CD4-positive, alpha-beta T cell treated with Interleukin-17A for 1 hour (primary cell): ENCODE measurements at places on chromosomes 1 and 21.
A peak's percentile ranks its signal among the peaks of the same experiment; 100 is the strongest.

GRCh38 chr1:94142583-94142982 is 21.6 kb upstream of the ABCA4 start:
- DNase-seq: no peak

DNA sequence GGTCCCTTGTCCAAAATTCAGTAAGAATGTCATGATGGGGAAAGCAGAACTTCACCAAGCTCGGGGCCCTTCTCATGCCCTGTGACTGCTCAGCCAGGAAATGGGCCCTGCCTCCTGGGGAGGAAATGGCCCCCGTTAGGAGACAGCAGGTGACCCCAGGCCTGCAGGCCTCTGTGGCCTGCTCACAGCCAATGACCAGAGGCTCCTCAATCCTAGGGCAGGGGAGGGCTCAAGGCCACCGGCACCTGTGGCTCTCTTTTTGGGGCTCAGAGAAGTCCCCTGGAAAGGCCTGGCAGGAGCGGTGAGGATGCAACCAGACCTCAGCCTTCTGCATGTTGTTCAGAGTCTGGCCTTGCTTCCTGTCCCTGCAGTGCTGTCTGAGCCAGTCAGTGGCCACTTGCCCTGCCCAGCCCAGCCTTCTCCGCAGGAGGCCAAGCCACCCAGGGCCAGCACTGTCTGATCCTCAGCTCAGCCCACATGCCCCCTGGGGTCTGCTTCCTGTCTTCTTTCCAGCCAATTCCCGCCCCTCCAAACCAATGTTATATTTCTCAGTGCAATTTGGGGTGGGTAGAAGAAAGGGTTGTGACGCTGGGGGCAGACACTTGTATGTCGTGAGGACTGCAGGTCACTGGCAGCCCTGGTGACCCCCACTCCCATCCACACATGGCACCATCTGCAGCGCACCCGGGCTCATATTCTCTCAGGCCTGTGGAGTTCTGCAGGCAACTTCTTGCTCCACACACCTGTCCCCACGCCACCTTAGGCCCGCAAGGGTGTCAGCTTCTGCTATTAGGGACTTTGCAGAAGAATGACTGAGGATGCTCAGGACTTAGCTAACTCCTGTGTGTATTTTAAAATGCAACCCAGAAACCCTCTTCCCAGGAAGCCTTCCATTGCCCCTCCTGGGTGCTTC is 83.6 kb downstream of the ITPKB start:
- peak; percentile 27 for DNase-seq

DNA sequence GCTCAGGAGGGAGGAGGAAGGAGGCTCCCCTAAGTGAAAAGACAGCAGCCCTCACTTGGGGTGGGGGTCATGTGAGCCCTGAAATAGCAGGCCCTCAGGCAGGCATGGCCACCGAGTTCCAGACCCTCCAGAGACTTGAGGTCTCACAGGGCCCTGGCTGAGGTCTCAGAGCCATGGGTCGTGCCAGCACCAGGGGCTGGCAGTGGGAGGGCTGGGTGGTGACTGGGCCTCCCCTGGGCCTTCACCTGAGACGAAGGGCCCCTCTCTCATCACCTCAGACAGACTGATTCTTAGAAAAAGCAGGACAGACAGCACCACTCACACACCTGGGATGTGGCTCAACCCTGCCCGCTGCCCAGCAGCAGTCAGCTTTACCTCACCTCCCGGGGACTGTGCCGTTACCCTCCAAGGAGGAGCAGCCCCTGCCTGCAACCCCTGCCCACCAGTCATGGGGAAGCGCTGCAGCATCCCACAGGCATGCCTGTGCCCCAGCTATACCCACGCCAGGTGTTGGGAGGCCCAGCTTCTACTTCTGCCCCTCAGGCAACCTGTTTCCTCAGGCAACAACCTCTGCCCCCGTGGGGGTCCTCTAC is 42.6 kb upstream of the LRP8 start:
- no peak for DNase-seq

GRCh38 chr1:167703557-167703956 is 18.2 kb upstream of the MPZL1 start:
- DNase-seq: no peak

DNA sequence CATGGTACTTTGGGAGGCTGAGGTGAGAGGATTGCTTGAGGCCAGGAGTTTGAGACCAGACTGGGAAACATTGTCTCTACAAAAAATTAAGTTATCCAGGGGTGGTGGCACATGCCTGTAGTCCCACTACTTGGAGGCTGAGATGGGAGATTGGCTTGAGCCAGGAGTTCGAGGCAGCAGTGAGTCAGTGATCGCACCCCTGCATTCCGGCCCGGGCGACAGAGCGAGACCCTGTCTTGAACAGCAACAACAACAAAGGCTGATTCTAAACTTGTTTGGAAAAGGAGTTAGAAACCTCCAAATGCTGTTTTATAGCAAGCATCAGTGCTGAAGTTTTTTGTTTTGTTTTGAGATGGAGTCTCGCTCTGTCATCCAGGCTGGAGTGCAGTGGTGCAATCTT is 14.7 kb downstream of the LYPD8 start:
- DNase-seq: no peak

GRCh38 chr1:211332036-211332616 is 5.5 kb downstream of the TRAF5 start:
- DNase-seq: no peak

GRCh38 chr1:54804471-54805132 is 3.5 kb upstream of the TTC22 start:
- no peak for DNase-seq
